Activated naive CD8-positive, alpha-beta T cell treated with anti-CD3 and anti-CD28 coated beads, Interleukin-2, amount 50 U/mL, for 24 hours (primary cell): ENCODE measurements at places on chromosomes 16 and 17.

GRCh38 chr16:50441486-50442157 is 72.8 kb upstream of the BRD7 start:
- DNase-seq = no peak

GRCh38 chr17:61947367-61948078 is 19.7 kb upstream of the INTS2 start:
- DNase-seq = no peak

DNA sequence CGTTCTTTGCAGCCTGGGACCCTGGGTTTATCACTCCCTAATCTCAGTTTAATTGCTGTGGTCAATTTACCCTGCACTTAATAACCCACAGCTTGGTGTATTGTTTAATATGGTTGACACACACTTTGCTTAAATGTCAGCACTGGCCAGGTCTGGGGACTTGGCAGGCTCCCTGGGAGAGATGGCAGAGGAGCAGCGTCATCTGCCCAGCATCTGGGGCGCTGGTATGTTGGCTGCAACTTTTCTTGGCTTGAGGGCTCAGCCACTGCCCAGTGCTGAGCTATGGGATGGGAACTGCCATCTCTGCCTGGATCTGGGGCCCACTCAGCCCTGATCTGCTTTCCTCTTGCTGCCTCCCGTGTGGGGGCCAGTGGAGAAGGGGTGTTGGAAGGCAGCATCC is 115.7 kb upstream of the IRX3 start:
- DNase-seq = no peak

DNA sequence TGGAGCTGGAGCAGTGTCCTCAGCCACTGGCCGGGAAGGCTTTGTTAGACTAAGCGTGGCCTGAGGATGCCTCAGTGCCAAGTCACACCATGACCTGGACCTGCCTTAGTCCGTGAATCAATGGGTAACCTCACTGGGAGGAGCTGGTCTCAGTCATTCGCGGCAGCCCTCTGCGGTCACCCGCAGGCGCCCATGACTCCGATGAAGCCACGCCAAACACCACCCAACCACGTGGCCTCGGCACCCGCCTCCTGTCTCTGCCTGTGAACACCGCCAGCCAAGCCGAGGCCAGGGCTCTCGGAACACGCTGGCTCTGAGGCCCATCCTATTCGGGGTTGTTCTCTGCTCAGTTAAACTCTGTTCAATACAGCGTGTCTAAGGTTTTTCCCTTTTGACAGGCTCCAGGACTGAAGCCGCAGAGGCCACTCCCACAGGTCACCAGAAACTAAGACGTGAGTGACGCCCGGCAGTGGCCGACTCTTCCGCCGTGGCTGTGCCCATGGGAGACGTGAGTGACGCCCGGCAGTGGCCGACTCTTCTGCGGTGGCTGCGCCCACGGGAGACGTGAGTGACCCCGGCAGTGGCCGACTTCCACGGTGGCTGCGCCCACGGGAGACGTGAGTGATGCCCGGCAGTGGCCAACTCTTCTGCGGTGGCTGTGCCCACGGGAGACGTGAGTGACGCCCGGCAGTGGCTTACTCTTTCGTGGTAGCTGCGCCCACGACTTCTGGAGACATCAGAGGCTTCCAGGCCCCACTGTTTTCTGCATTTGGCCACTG is 16.8 kb upstream of the PABPN1L start:
- DNase-seq = no peak

DNA sequence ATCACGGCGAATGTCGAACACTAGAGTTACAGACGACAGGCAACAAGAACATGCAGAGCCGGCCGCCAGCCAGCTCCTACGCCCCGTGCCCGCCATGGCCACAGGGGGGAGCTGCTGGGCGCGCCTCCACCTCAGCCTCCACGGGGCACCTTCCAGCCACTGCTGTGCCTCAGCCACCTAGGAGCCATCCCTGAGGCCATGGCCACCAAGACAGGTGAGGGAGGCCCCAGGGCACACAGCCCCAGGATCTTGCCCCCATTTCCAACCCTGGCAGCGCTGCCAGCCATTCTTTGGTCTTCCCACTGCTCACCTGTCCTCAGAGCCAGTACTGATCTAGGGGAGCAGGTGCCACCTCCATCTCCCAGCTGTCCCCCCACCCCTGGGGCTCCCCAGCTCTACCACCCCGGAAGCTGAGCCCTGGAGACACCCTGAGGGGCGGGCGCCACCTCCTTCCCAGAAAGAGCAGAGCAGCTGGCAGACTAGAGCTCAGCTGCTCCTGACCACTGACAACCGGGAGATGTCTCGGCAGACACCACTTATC is 11.8 kb downstream of the GNPTG start:
- peak; percentile 79 for DNase-seq

GRCh38 chr17:31597646-31598398 is 206.3 kb downstream of the RAB11FIP4 start:
- DNase-seq = no peak

DNA sequence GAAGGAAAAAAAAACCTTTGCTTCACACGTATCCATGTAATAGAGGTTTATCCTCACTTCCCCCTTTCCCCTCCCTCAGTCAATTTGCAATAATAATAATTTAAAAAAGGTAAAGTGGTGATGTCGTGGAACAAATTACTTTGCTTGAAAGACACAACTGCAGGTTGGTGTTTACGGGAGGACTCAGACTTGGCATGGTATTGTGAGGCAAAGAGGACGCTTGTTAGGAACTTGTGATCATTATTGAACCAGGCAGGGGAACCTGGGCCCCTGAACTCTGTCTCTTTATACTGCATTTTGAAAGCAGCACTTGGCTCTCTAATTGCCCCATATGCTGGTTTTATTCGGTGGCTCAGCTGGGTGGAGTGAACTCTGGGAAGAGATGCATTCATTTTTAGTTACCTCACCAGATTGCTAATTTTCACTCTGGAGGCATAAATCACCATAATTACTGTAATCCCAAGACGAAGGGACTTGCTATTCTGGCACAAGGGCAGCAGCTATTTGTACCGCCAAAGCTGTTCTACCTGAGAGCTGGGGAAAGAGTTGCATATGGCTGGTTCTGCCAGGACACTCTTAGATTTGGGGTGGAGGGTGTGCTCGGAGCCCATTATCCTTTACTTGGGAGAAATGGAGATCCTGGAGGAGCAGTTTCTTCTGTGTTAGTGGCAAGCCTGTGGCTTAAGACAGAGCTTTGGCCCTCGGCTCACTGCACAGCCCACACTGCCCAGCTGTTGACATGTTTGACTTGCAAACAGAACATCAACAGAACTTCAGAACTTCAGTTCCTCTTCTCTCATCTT is 5.7 kb upstream of the DHX8 start:
- no peak for DNase-seq

DNA sequence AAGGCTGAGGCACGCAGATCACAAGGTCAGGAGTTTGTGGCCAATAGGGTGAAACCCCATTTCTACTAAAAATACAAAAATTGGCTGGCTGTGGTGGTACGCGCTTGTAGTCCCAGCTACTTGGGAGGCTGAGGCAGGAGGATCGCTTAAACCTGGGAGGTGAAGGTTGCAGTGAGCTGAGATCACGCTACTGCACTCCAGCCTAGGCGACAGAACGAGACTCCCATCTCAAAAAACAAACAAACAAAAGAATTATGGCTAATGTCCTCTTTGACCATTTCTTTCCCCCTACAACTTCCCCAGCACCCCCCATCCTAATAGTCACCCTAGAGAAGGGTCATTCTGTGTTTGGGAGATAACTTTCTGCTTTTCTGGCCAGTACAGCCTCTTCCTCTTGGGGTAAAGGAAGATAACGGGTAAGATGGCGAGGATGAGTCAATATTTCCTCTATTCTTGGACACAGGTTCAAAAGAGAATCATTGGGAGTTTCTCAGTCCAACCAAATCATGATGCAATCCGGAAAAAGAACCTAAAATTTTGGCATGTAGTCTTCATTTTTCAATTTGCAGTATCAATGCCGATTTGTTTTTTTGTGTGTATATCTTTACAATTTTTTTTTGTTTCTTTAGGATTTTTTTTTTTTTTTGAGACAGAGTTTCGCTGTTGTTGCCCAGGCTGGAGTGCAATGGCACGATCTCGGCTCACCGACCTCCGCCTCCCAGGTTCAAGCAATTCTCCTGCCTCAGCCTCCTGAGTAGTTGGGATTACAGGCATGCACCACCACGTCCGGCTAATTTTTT is 107.6 kb upstream of the MED13 start:
- DNase-seq = no peak

DNA sequence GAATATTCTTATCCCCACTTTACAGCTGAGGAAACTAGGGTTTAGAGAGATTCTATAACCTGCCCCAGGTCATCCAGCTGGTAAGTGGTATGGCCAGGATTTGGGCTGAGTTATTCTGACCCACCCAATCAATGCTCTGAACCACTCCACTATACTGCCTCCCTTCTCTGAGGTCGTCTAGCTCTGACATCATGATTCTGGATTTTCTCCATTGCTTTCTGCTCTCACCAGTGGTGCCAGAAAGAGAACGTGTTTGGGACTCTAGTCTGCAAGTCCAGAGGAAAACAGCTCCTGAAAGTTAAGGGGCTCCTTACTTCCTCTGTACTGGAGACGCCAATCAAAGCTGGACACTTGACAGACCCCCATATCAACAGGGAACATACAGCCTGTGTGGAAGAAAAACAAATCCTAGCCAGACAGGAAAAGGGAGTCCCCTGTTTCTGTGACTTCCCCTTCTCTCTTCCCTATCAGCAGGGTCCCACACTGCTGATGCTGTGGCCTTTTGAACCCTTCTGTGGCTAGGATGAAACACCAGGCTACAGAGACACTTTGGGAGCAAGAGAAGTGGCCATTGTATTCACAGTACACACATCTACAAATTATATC is 6.0 kb upstream of the EZH1 start:
- DNase-seq = no peak

- DNase-seq = peak; percentile 29
Measured at GRCh38 chr16:89094252-89094879, 714 bp downstream of the ACSF3 start.

DNA sequence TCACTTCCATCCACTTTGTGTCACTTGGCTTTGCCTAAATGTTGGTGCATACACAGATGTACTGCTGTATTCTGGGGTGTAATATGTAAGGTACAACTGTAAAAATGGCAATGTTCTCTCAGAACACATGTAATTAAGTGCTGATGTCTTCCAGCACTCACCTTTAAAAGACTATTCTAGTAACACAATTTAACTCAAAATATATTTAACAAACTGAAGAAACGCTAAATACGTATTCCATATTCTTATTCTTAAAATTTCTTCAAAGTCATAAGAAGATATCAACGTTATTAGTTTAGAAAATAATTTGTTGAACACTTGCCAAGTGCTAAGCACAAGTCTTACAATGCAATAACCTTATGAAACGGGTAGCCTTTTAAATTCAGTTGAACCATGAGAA is 3.6 kb downstream of the CMC2 start:
- no peak for DNase-seq

GRCh38 chr17:58370309-58370708 is 18.3 kb upstream of the SUPT4H1 start:
- DNase-seq = no peak

- DNase-seq = no peak
Measured at GRCh38 chr17:80248001-80248893, 12.4 kb upstream of the RNF213 start.

GRCh38 chr17:49968405-49969133 is 421 bp upstream of the DLX4 start:
- peak; percentile 82 for DNase-seq
